Amygdala (tissue), 56 donors: ENCODE measurements at places on chromosomes 7 and 10.

GRCh38 chr7:154842591-154842990 lies 160.3 kb downstream of the PAXIP1 start:
- no peak for DNase-seq

DNA sequence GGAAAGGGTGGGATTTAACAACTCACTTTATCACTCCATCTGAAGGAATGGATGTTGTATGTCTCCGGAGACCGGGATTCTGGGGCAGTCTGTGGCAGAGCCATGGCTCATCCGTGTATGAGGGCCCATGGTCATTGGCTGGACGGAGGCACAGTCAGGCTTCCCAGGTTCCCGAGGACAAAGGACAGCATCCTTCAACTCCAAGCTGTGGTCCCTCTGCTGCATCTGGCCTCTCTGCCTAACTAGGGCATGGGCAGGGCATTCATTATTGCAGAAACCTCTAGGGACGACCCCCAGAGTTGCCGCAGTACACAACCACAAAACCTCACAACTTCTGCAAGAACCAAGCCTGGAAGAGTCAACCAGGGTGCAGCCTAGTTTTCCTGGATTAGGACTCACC lies 525.2 kb downstream of the GLRX3 start:
- no peak for DNase-seq

- DNase-seq, result no peak
Measured at GRCh38 chr10:79239924-79240581, 107.2 kb upstream of the PPIF start.

GRCh38 chr7:2971914-2972834 lies 71.5 kb downstream of the CARD11 start:
- DNase-seq, result no peak

GRCh38 chr7:134461916-134462315 lies 3.0 kb upstream of the AKR1B1 start:
- no peak for DNase-seq

- DNase-seq, result no peak
Measured at GRCh38 chr7:140060788-140061606, 1.8 kb downstream of the PARP12 start.

GRCh38 chr10:117457071-117457810 lies 82.0 kb upstream of the PDZD8 start:
- no peak for DNase-seq

GRCh38 chr10:24351961-24352360 lies 143.0 kb downstream of the KIAA1217 start:
- no peak for DNase-seq

DNA sequence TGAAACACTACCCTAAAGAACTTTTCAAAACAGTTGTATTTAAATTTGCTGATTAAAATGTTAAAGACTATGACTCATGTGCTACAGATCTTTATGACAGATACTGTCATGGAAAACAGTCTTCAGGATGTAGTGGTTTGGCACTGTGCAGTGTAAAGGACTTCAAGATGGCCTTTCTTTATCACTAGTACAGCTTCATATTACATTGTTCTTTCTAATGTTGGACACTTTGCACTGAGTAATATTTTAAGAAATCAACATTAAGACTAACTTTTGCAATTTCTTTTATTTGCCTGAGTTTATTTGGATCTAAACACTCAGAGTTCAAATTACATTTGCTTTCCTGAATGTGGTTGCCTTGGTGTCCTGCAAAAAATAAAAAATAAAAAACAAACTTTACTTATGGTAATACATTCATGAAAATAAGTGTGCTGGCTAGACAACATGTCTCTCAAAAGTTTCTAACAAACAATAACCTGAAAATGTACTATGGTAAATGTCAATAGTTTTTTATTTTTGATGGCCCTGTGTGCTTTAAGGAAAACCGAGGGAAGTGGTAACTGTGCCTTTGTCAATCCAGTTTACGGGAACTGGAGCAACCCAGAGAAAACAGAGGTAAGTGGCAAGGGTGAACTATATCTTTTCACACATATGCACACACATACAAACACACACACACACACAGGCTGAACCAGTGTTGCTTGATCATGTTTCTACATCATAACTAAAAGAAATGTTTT lies 85.9 kb upstream of the PLXDC2 start:
- DNase-seq, result no peak

GRCh38 chr10:75841266-75841665 lies 409.8 kb downstream of the LRMDA start:
- no peak for DNase-seq

DNA sequence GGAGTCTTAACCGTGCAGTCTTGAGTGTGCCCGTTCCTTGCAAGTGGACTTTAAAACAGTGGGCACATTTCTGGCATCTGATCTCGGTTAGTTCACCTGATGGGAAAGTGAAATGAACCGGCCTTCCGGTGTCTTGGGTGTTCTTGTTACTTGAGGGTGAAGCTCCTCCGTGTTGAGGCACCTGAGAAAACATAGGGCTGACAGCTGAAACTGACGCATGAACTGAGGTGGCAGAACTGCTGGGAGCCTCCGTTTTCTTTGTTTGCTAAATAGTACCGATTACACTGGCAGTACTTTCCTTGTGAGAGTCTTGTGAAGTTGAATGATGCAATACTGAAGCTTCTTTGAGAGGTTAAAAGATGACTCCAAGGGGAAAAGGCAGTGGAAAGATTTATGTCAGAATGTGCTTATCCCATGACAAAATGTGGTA lies 62.8 kb upstream of the SAMD8 start:
- DNase-seq, result no peak

DNA sequence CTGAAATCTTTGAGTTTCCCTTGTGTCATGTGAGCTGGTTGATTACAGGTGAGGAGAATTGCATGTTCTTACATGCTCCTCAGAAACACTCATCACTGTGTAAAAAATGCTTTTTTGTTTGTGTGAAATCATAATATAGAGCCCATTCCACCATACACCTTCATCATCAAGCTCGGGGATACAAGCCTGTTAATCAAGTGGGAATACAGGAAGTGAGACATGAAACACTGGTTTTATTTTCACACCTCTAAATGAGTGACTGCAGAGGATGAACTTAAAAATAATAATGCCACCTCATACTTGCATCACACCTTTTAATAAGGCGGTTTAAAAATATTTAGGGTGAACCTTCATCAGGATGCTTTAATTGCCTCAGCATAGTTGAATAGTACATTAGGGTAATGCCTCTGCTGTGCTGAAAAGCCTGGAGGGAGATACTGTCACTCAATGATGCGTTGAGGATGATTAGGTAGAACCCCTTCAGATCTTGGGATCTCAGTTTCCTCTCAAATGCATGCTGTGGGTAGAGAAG lies 164.6 kb downstream of the AUTS2 start:
- DNase-seq, result no peak

DNA sequence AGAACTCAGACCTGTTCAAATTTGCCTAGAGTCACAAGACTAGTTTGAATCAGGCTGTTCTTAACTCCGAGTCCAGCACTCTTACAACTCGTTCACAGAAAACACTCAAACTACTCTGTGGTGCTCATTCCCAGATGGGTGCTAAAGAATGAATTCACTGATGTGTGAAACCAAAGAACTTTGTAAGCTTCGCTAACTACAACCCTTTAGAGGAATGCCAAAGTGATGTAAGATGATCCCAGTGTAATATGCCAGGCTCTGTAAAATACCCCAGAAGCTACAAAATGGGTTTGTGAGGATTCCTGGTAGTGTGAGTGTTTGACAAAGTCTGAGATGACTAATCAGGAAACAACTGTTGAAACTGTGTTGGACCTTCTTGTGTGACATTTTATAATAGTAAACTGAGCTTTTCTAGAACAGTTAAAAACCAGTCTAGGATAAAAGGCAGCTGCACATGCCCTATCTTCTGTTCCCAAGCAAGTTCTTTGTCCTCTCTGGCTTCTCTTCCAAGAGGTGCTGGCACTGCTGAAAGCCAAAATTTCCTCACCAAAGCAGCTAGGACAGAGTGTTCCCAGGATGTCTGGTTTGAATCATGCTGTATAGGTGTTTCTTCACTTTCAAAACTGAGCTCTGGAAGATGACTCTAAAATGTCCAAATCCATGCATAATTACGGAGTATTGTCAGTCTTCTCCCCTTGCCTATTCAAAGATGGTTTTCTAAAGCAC lies 527.6 kb downstream of the SORCS1 start:
- no peak for DNase-seq

DNA sequence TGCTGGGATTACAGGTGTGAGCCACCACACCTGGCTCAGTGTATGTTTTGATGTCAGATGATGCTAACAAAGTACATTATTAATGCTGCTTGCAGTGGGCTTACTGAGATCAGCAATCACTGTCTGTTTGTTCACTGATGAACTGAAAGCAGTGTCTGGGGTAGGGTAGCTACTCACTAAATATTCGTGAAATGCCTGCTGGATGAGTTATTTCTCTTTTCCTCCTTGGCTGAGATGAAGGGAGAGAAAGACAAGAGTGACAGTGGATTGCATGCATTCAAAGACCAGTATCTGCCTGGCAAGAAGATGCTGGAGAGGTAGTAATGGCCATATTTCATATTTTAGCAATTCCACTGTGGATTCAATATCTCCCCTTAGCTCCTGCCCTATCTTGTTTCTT lies 32.3 kb downstream of the FAM107B start:
- no peak for DNase-seq

- DNase-seq, result no peak
Measured at GRCh38 chr7:139681463-139681755, 96.4 kb downstream of the HIPK2 start.

DNA sequence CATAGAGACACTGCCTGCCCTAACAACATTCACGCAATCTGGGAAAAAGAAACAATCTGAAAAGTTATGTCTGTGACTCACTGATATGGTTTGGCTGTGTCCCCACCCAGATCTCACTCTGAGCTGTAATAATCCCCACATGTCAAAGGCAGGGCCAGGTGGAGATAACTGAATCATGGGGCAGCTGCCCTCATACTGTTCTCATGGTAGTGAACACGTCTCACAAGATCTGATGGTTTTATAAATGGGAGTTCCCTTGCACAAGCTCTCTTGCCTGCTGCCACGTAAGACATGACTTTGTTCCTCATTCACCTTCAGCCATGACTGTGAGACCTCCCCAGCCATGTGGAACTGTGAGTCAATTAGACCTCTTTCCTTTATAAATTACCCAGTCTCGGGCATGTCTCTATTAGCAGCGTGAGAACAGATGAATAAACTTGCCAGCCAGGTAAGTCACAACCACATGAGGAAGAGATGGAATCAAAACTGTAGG lies 341.5 kb upstream of the AOAH start:
- DNase-seq, result no peak

GRCh38 chr10:103823706-103824272 lies 31.6 kb downstream of the SH3PXD2A start:
- DNase-seq, result no peak

DNA sequence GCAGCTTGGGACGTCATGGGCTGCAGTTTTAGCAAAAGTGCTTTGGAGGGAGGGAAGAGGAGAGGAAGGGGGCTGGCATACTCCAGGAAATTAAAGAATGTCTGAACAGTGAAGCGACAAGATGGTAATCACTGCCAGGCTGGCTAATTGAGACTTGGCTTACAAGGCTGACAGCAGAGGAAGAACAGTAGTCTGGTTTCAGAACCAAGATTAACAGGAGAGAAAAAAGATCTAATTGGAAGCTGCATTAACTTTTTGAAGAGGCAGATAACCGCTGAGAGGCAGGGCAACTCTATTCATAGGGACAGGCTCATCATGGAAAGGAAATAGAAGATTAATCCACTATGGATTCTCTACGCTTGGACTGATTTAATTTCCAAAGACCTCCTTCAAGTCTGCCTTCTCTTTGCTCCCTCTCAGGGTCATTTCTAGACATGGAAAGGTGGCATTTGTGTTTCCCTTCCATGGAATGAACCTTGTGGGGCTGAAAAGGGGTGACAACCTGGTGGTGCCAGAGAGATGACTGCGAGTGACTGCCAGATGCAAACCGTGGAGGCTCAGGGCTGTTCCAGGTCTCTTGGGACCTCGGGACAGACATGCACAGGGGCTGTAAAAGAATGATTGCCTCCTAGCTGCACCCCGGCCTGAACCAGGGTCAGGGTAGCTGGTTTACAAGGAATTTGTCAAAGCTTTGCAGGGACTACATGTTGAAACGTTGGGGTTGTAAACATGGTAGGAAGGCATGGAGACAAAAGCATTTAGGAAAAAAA lies 210.2 kb upstream of the NPY start:
- no peak for DNase-seq

- DNase-seq, result no peak
Measured at GRCh38 chr7:95139922-95140321, 184.4 kb downstream of the PON1 start.

DNA sequence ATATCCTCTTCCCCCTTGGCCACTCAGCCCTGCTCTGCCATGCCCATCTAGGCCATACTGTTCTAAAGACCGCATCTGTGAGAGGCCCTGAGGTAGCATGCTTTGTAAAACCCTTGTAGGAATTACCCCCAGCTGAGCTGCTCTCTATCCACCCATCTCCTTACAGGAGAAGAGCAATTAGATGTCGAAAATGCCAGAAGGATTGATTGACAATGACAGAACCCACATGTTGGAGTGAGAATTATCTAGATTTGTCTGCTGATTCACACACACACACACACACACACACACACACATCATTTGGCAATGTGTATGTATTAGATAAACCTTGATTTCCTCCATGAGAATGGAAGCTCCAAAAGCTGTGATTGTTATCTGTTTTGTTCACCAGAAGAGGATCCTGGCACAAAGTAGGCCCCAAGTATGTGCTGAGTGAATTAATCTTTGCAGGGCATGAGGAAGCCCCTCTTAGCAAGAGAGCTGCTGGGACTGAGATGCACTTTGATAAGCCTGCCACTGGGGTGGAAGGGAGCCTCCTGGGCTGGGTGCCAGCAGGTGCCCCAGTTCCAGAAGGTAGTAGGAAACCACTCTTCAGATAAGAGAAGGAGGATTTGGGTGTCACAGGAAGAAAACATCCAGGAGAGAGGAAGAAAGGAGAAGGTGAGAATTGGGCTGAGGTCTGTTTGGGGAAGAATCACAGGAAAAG lies 187.5 kb upstream of the ADO start:
- no peak for DNase-seq

DNA sequence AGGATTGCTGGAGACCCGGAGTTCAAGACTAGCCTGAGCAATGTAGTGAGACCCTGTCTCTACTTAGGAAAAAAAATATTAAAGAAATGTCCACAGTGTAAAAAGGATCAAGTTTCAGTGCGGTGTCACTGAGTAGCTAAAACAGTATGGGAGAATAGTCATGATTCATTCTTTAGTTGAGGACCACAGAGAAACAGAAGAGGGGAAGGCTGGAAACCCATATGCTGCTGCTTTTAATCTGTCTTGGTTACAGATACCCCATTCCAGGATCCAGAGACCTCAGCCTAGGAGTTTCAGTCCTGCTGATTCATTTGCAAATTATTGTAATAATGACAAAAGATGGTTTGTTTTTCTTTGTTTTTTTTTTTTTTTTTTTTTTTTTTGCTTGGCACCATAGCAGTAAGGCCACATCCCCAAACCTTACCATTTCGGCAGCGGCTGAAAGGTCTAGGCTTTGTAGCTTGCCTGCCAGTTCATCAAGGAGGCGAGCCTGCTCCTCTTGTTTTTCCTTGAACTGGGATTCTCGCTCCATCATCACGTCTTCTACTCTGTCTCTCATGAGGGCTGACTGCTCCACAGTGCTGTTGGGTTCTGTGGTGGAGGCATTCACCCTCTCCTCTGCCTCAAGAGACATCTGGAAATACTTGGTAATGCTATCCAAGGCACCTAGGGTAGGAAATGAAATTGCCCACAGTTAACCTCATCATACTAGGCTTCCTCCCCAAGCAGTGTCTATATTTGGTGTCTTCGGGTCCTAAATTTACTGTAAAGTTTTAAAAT lies 44.2 kb downstream of the DLD start:
- DNase-seq, result no peak

GRCh38 chr10:98666276-98666675 lies 219.5 kb upstream of the HPS1 start:
- DNase-seq, result no peak

GRCh38 chr10:98582363-98582762 lies 135.6 kb upstream of the HPS1 start:
- DNase-seq, result no peak
